Mesenteric fat pad (tissue), 1 donor: ENCODE measurements at places on chromosomes 1 and 21. TPM values are rescaled to one million over a fixed set of nuclear protein-coding genes. Genes with fewer than 3 reads are reported as not detected.

The TMEM52 gene
- total RNA-seq, result 1.5 TPM

The ELAPOR1 gene
- 0.26 TPM for total RNA-seq

The KLHDC9 gene
- total RNA-seq, result not detected

The CELA2A gene
- 0.74 TPM for total RNA-seq
